Myocyte (in vitro differentiated cells): ENCODE measurements at places on chromosomes 5 and 9. TPM values are rescaled to one million over a fixed set of nuclear protein-coding genes. Genes with fewer than 3 reads are reported as not detected.

- DNase-seq: no peak
Observed at GRCh38 chr5:168226012-168226411, 65.4 kb upstream of the WWC1 start.

DNA sequence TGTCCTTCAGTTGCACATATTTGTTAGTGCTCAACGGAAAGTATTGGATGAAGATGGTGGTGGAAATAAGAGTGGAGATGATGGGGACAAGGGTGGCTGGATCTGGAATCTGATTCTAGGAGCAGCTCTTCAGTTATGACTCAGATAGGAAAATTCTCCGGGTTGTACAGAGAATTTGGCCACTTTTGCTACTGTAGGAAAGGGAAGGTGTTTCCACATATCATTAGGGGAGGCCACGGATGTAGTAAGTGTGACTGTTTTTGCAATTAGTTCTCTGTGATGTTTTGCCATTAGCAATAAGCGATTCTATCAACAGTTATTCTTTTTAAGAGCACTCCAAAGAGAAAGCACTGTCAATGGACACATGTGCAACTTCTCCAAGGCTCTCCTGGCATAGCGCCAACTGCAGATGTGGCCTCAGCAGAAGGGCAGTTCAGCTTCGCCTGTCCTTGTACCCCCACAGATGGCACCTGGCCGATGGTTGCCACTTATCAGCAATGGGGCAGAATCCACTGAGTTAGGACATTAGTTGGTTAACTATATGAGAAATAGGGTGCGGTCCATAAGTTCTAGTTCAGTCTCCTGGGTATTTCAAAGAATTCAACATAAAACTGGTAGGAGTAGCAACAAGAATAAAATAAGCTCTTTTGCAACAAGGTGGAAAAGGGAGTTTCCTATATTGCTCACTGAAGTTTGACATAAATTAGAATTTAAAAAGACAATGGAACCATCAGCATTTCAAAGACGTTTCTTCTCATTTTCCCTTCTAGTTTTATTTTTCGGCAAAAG lies 96.3 kb downstream of the ARSB start:
- no peak for DNase-seq

- no peak for DNase-seq
Observed at GRCh38 chr5:16411235-16411634, 54.4 kb downstream of the ZNF622 start.

DNA sequence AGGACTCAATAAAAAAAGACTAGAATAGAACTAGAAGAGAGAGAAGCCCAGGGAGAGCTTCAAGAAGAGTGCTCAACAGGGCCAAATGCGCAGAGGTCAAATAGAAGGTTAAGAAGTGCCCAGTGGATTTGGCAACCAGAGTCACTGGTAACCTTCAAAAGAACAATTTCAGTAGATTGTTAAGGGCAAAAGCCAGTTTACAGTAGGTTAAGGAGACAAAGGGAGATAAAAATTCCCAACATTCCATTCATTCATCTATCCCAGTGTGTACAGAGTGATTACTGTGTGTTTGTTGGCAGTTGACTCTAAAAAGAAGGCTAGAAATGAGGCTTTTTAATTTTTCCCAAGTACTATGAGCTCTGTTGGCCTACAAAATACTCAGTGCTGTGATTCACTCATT lies 69.4 kb downstream of the RIGI start:
- no peak for DNase-seq

- DNase-seq: no peak
Observed at GRCh38 chr9:14007190-14007769, 306.7 kb downstream of the NFIB start.

GRCh38 chr9:125466411-125466810 lies 204.8 kb downstream of the GAPVD1 start:
- DNase-seq: no peak

DNA sequence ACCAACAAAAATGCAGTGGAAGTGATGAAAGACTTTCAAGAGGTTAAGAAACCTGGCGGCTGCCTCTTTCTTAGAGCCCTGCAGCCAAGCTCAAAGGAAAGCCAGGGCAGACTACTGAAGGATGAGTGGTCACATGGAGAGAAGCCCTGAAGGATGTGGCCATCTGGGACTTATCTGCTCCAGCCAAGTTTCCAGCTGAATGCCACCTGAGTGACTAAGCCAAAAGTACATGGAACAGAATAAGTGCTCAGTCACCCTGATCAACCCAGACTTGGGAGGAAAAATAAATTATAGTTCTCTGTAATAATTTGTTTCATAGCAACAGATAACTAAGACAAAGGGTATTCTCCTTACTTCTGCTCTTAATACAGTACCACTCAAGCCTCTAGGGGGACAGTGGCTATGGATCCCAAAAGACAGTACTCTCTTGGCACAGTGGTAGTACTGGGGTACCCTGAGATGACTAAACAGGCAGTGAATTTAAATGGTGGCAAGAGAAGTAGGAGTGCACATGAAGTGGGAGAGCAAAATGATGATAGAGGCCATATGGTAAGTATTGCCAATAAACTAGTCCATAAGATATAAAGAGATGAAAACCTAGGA lies 182.3 kb downstream of the ELAVL2 start:
- DNase-seq: no peak

GRCh38 chr9:129944506-129945116 lies 98.4 kb downstream of the FNBP1 start:
- no peak for DNase-seq

DNA sequence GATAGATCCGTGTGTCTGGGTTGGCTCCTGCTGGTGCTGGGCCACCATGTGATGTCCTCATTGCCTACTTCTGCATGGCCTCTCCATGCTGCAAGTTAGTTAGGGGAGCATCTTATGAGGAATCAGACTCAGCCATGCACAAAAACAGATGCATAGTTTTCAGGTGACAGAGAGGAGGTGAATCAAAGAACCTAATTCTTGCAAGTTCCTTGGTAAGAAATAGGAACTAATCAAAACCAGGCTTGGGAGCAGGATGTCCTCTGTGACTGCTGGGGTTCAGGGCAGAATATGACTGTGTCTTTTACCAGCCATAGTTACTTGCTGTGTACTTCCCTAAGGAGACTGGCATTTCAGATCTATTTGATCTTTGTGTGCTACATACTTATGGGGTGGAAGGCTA lies 61.6 kb downstream of the C9orf152 start:
- DNase-seq: no peak

- DNase-seq: no peak
Observed at GRCh38 chr9:125748446-125749099, 1.4 kb downstream of the PBX3 start.

DNA sequence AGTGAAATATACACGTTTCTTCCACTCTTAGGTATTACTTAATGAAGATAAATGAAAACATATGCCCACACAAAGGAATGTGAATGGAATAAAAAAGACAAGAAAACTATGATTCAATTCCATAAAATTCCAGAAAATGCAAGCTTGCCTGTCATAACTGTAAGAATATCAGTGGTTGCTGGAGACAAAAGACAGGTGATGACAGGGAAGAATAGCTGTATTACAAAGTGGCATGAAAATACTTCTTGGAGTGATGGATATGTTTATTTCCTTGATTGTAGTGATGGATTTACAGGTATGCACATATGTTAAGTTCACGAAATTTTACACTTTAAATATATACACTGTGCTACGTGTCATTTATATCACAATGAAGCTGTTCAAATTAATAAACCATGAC lies 553.3 kb downstream of the HTR1A start:
- DNase-seq: no peak

- DNase-seq: no peak
Observed at GRCh38 chr5:150353032-150353675, 4.3 kb upstream of the TCOF1 start.

GRCh38 chr9:130185490-130186031 lies 13.4 kb downstream of the NCS1 start:
- DNase-seq: no peak

DNA sequence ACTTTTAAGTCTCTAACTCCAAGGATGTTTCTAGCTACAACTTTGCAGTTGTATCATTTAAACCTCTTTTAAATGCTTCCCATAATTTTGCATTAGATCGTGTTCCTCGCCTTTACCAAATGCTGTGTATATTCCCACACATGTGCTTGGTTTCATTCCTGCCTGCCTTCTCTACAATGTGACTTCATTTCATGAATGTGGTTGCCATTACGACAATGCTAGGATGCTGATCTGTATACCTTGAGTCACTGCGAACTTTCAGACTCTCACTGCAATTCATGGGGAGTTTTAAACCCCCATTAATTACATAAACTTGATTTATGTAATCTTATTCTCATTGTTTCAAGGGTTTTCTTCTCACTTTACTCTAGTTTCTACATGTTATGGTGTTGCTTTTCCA lies 50.3 kb downstream of the UBE2QL1 start:
- no peak for DNase-seq

DNA sequence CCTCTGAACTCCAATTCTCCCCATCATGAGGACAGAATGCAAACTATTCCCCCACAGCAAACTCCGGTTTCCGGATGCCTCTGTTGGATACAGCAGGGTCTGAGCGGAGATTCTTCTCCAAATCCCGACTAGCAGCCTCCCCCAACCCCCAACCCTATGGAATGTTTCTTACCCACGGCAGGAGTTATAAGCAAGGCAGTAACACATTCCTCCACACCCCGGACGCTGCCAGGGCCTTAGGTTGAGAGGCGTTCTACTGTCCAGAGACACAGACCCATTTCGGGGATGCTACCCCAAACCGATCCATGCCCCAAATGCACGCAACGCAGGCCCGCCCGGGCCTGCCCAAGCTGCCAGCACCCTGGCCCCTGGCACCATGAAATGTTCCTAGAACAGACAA lies 85.6 kb upstream of the LMX1B start:
- no peak for DNase-seq

DNA sequence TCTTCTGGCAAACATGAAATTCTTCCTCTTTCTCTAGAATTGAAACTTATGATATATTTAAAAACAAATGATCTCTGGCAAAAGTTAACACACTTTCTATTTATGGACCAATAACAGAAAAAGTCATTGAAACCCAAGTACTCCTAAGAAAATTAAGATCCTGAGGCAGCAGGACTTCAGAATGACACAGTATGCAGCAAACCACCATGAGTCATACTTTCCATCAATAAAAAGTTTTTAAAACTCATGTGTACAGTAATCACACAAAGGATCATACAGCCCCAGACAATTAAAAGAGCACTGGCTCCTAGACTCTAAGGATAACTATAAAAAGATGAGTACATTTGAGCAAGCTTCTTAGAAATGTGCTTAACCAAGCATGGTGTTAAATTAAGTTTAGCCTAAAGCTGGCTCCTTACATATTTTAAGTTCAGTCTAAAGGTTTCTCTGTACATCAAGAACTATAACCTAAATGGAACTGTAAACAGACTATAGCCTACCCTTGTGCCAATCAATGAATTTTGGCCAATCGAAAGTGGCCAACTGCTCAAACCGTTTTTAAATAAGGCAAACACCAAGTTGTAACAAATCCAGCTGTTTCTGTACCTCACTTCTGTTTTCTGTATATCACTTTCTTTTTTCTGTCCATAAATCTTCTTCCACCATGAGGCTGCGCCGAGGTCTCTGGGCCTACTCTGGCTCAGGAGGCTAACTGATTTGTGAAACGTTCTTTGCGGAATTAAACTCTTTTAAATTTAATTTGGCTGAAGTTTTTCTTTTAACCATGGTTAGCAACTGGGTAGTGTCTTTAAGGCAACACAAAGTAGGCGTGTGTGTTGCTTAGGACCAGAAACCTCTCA lies 232.1 kb upstream of the PIK3R1 start:
- peak; percentile 61 for DNase-seq

GRCh38 chr9:6676254-6676921 lies 30.9 kb upstream of the GLDC start:
- no peak for DNase-seq

- DNase-seq: peak; percentile 97
Observed at GRCh38 chr5:137621861-137622823, 113.7 kb downstream of the KLHL3 start.

GRCh38 chr9:35191105-35191504 lies 29.3 kb downstream of the UNC13B start:
- DNase-seq: no peak

DNA sequence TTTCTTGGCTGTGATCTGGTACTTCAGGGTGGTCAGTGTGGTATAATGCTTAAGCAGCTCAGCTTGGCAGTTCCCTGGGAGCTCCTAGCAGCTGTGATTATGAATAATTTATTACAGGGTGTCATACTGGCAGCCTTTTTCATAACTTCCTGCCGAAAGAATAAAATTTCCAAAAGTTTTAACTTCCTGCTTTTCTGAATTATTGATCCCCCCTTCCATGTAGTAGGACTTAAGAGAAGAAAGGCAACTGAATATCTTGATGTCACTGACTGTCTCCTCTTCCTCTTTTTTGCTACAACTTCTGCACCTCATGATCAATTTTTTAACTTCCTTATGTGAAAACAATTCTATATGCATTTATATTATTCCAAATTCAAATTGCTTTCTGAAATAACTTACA lies 74.3 kb upstream of the SPEF2 start:
- peak; percentile 3 for DNase-seq

DNA sequence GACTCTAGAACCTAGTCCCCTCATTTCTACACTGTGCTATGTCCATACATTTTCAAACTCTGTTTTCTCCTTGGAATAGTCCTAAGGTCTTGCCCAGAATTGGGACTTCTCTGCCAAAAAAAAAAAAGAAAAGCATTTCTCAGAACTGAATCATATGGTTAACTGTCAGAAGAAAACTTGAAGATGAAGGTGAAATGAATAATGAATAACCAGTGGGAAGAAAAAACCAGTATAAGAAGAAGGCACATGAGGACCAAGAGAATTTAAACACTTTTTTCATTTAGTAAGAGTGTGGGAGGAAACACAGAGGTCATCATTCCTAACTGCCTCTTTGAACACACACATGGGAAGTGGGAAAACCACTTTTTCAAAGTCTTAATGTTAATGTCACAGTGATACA lies 197.7 kb downstream of the PRELID2 start:
- no peak for DNase-seq

GRCh38 chr9:105385381-105385985 lies 62.4 kb upstream of the FSD1L start:
- no peak for DNase-seq

GRCh38 chr9:3323714-3324113 lies 202.1 kb downstream of the RFX3 start:
- no peak for DNase-seq

- no peak for DNase-seq
Observed at GRCh38 chr5:27008604-27009539, 29.5 kb downstream of the CDH9 start.

GRCh38 chr9:124932333-124932732 lies 8.6 kb downstream of the GOLGA1 start:
- DNase-seq: no peak

GRCh38 chr9:133667759-133668450 lies 31.7 kb downstream of the DBH start:
- no peak for DNase-seq

- peak; percentile 13 for DNase-seq
Observed at GRCh38 chr9:96555567-96556386, 63.9 kb downstream of the CDC14B start.

GRCh38 chr5:35924950-35925722 lies 13.3 kb downstream of the CAPSL start:
- DNase-seq: peak; percentile 75

PCDHAC2 gene
- total RNA-seq: 0.05 and 0.10 TPM in 2 replicates

KCNV2 gene
- not detected in 2 replicates for total RNA-seq

NIPBL gene
- total RNA-seq: 19.4 and 20.4 TPM in 2 replicates

ADAMTS2 gene
- total RNA-seq: 25.5 and 31.9 TPM in 2 replicates

DCAF12 gene
- 32.1 and 36.9 TPM in 2 replicates for total RNA-seq

SPINK7 gene
- not detected in 2 replicates for total RNA-seq

TENT4A gene
- total RNA-seq: 6.7 and 11.1 TPM in 2 replicates

SPATA9 gene
- 1.4 and 1.7 TPM in 2 replicates for total RNA-seq

HTR1A gene
- total RNA-seq: not detected in 2 replicates

COL15A1 gene
- total RNA-seq: 5.0 and 7.0 TPM in 2 replicates
